ACHN (cell line): ENCODE measurements at places on chromosomes 6 and 20.

- DNase-seq = no peak
These were observed 41.5 kb upstream of the EPB41L1 start for GRCh38 chr20:36113036-36113435.

DNA sequence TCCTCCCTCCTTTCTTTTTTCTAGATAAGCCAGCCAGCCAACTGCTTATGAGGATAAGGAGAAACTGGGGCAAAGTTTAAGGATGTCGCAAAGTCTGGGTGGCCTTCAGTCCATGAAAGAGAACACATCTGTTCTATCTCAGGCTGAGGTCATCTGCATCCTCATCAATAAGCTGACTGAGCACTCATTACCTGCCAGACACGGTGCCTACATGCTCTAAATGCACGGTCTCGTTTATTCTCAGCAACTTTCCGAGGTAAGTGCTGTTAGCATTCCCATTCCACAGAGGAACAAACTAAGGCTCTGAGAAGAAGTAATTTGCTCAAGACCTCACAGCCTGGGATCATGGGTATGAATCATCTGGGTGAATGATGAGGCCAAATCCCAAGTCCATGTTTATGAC, 133.1 kb downstream of the BCAS1 start:
- DNase-seq = no peak

DNA sequence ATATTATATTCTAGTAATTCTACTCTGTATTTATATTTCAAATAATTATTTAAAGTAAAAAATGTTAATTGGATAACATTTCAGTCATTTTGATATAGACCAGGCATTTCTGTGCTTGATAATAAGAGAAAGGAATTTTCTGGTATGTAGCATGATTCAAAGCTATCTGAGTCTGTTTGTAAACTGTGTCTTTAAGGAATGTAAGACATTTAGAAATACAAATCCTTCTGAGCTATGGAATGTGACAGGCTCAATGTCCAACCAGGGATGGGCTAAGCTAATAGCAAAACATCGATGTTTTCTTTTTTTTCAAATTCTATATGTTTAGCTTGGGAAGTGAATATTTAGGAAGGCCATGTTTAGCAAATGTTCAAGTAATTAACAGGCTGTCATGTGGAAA, 41.5 kb upstream of the FAM83B start:
- no peak for DNase-seq

- no peak for DNase-seq
These were observed 76.3 kb upstream of the B3GAT2 start for GRCh38 chr6:71033171-71033570.

- peak; percentile 22 for DNase-seq
These were observed 45.0 kb upstream of the ZBTB24 start for GRCh38 chr6:109527989-109528388.

DNA sequence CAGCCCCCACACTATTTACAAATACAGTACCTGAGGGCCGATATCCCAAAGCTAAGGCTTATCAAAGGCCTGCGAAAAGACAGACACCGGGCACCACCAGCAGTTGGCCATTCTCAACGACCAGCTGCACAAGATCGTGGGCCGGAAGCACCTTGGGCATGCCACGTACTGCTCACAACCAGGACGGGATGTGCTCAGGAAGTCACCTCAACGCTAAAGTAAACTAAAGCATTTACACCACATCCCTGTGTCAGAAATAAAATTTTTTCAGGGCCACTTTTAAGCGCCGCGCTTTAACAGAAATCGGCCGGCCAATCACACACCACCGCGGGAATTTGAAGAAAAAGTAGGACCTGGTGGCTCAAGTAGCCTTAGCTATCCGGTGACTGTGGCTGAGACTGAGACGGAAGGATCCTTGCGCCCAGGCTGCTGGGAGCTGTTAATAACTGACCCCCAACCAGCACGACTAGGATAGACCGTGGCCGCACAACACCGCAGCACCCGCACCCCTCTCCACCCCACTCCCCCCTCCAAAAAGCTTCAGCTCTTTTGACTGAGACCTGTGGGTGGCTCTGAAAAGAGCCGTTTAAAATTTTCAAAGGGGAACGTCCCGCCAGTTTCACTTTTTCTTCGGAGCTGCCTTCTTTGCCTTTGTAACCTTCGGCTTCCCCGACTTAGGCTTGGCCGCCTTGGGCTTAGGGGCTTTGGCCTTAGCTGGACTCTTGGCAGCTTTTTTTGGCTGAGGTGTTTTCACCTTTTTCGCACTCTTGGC, 131.2 kb upstream of the BTN3A2 start:
- peak; percentile 62 for DNase-seq

DNA sequence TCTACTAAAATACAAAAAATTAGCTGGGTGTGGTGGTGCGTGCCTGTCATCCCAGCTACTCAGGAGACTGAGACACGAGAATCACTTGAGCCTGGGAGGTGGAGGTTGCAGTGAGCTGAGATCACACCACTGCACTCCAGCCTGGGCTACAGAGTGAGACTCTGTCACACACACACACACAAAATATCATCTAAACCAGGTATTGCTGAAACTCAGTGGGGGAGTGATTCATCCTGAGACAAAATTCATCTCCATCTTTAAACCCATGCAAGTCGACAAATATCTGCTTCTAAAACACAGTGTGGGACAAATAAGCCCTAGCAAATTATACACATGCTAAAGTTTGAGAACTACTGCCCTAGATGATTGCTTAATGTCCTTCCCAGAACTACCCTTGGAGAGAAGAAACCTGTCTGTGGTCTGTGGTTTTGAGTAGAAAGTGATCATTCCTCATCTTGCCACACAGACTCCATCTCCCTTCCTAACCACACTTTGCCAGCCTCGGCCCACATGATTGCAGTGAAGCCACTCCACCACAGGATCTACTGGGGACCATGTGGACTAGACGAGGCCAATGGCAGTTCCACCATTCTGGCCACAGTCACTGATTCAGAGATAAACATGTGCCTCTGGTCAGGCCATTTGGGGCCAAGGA, 130.3 kb downstream of the OPRM1 start:
- DNase-seq = no peak

DNA sequence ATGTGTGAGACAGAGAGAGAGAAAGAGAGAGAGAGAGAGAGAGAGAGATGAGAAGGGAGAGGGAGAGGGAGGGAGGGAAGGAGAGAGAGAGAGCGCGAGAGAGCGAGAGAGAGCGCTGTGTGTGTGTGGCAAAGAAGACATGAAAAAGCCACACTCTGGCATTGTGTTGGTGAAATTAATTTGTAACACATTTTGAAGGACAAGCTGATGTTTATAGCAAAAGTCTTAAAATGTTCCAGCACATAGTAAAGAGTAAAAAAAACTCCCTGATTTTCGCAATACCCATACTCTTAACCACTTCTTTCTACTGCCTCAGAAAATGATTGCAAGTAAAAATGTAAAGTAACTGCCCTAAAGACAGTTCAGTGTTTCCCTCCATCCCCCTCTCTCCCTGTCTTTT, 56.7 kb downstream of the SLC22A1 start:
- no peak for DNase-seq

- DNase-seq = no peak
These were observed 10.9 kb upstream of the NOX3 start for GRCh38 chr6:155466539-155466938.

DNA sequence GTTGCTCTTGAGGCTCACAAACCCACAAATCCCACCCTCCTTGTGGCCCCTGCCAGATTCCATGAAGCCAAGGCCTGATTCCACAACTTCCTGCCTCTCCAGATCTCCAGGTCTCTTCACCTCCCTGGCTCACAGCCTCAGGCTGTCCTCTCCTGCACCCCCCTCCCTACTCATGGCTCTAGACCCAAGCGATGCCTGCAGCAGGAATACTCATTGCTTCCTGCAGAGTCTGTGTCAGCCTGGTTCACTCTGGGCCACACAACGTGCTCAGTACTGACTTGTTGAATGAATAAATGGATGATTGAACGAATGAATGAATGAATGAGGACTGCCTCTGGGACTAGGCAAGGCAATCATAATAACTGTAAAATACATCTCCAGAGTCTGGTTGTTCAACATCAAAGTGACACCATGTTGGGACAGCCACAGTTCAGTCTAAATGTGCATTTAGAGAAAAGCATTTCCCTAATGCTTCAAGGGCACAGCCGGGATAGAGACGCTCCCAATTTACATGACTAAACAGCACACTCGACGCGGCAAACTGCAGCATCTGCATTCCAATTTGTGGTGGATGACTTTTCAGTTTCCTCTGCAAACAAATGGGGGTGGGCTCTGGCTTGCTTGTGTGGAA, 139.9 kb downstream of the GRM4 start:
- DNase-seq = no peak

DNA sequence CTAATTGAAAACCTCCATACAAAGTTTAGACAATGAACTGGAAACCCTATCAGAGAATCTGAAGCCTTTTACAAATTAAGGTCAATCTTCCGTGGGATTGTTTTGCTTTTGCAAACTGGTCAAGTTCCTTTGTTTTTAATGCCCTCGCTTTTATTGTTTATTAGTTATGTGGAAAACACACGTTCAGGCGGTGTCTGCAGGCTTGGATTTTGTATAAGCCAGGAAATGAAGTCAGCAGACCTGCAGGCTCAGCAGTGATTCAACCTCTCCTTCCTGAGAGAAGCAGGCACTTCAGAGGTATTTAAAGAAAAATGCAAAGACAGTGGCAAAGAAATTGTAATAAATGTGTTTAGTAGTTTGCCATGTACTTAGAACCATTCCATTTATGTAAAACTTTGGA, 103.4 kb upstream of the PDE10A start:
- peak; percentile 1 for DNase-seq

DNA sequence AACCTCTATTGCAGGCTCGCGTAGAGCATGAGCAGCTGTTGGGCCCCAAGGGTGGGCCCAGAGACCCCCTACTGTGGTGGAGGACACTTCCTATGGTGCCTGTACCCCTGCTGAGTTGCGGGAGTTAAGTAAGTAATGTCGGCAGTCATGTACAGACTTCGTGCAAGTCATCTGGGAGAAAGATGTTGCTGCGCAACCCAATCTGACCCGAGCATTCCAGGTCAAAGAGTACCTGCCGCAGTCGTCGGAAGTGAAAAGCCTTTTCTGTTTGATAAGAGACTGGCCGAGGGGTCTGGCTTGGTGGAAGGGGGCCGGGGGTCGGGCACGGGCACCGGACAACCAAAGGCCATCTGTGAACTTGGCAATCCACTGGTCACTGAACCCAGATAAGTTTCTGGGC, 44.3 kb downstream of the OR2B6 start:
- DNase-seq = no peak

DNA sequence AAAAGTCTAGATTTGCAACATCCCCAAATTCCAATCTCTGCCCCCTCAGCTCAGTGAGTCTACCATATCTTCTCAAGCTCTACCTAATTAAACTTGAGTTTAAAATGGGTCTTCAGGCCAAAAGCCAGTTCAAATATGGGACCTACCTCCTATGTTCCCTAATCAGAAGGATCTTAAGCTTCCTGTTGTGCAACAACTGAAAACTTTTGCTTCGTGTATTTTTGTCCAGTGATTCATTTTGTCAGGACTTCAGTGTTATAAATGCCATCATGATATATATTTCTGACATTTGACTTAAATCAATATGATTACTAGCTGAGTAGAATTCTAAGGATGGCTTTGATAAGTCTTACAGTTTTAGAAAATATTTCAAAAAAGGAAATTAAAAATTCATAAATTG, 622.6 kb upstream of the PTCHD4 start:
- DNase-seq = no peak

- DNase-seq = no peak
These were observed 50.0 kb upstream of the CLDN20 start for GRCh38 chr6:155213611-155214372.

GRCh38 chr6:75818098-75818855, 69.2 kb downstream of the MYO6 start:
- no peak for DNase-seq

DNA sequence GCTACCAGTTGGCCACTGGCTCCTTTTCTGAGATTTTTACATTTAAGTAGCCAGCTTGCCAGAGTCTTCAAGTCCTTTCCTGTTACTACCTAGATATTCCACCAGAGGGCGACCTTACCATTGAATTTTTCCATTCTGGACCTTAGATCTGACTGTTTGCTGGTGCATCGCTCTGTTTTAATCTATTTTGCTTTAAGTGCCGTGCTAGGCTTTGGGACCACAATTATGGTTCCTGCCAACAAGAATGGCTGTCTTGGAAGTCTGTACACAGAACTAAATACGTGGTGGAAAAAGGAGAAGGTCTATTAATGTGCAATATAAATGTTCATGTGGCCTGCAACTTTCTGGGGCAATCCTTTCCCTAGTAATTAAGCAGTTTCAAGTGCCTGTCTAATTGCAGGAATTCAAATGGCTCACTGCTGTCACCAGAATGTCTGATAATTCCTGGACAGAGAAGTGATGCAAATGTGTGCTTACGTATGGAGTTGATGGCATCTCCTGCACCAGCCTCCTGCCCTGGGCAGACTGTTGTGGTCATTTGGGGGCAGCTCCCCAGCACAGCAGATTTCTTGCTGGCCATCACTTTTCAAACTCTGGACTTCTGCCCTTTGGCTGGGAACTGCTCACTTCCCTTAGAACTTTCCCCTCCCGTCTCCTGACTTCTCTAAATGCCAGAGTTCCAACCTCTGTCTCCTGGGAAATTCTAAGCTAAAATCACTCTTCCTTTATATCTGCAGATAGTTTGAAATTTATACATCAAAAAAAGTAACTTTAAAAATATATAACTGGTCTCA, 5.6 kb upstream of the HLA-DOA start:
- peak; percentile 69 for DNase-seq

- DNase-seq = no peak
These were observed 21.0 kb upstream of the PRELID3B start for GRCh38 chr20:59063358-59064213.

- no peak for DNase-seq
These were observed 53.6 kb upstream of the EDN3 start for GRCh38 chr20:59246691-59247400.

DNA sequence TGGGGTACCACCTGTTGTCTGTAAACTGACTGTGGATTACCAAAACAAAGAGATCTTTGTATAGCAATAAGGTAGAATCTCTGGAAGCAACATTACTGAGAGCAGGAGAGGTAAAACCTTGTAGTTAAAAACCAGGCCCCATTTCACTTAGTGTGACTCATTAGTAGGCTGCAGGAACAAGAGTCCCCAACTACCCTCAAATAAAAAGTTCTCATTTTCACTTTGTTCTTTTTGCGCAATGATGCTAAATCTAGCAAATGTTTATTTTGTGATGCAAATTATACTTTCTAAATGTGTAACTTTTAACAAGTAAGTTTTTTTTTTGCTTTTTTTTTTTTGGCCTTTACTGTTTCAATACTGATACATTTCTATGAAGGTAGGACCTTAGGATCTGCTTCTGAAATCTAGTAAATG, 67.1 kb downstream of the ESF1 start:
- no peak for DNase-seq

- no peak for DNase-seq
These were observed 145.5 kb upstream of the TOP1 start for GRCh38 chr20:40883097-40883496.

- DNase-seq = no peak
These were observed 1.5 kb upstream of the IPCEF1 start for GRCh38 chr6:154358019-154358545.

- DNase-seq = no peak
These were observed 85.2 kb downstream of the CHD6 start for GRCh38 chr20:41532935-41533334.
